ENCODE measurements at places on chromosomes 16 and 17.

GRCh38 chr16:8868416-8869211 is at the start of gene CARHSP1:
Gene CARHSP1 (minus strand): TSS chr16:8869006. CDS start chr16:8859328, 9,678 bp downstream.
- peak; percentile 89 for DNase-seq

GRCh38 chr17:78669256-78669974 is 92.2 kb upstream of the DNAH17 start:
- no peak for DNase-seq

DNA sequence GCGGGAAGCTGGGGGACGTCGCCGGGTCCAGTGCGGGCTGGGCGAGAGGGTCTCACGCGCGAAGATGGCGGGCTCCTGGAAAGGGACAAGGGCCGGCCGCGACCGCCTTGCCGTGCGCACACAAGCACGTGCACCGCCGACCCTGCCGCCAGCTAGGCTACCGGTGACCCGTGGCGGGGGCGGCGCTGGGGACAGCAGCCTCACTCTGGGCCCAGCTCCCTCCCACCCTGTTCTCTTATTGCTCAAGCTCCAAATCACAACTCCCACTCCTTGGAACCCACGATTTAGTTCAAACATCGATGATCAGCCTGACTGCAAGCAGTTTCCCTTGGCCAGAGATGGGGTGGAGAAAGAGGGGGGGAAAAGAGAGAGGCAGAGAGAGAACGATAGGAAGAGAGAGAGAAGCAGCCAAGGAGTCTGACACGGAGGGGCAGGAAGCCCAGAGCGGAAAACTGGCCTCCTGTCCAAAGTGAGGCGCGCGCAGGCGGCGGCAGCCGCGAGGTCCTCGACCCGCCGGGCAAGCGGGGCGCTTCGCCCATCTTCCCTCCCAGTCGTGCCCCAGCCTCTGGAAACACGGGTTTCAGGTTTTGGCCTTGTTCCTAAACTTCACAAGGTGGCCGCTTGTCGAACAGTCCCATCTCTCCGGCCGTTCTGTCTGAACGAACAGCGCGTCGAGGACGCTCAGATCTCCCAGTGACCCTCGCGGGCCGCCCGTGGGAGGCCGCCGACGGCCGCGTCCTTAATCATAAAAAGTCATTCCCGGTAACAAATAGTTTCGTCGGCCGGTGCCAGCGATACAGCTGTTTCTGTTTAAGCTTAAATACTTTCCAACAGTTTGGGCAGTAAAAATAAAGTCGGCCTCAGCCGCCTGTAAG is 1.7 kb upstream of the CBX8 start:
- peak; percentile 48 for DNase-seq

- DNase-seq, result no peak
Measured at GRCh38 chr17:77867308-77867781, 91.2 kb upstream of the TNRC6C start.

GRCh38 chr17:50115756-50116155 is 14.2 kb downstream of the SAMD14 start:
- DNase-seq, result no peak

DNA sequence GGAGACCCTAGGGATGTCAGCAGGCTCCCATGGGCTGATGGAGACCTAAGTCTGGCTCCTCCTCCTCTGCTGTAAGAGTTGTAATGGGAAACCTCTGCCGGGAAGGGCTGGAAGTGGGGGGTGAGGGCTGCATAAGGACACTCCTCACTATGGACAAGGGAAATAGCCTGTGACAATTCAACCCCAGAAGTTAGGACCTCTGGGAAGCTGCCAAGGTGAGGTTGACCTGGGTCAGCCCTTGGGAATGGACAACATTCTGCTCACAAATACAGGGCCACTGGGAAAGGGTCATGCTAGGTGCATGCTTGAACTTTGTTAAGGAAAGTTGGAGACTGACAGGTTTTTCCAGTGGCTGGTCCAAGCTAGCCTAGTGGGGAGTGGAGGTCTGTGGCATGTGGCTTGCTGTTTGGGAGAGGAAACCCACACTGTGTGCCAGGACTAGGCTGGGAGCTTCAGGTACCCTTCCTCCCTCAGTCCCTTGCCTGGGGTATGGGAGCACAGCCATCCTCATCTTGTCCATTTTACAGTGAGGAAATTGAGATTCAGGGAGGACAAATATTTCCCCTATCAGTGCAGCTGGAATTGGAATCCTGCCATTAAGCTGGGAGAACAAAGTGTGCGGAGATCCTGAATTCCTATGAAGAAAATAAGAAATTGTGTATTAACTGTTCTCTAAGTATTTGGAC is 190.4 kb downstream of the SALL1 start:
- DNase-seq, result no peak

- DNase-seq, result no peak
Measured at GRCh38 chr17:74514632-74515334, 16.5 kb downstream of the CD300LB start.

GRCh38 chr16:7452090-7452489 is 119.4 kb downstream of the RBFOX1 start:
- DNase-seq, result no peak

DNA sequence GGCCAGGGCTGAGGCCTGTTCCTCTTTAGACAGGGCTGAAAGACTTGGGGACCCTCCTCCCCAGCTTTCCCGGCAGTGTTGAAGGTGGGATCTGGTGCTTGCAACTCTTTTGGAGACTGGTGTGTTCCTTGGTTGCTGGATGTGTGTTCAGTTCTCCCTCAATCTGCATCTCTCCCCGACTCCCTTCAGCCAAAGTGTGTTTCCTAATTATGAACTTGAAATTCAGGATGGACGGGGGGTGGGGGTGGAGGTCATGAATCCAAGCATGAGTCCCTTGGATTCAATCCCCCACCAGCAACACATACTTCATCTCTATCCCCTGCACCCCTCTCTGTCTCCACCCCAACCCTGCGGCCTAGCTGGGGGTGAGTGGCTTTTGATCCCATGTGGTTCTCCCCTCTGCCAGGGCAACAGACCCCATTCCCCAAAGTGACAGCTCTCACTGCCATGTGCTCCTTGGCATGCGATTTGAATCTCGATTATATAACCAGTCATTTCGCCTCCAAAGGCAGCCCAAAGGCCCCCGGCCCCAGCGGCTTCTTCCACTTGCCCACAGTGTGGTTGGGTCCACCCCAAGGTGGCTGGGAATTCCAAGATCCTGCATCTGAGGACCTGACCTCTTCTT is 1.3 kb downstream of the ARHGAP23 start:
- DNase-seq, result no peak

GRCh38 chr16:70589998-70590471 is 56.3 kb upstream of the IL34 start:
- DNase-seq, result no peak

GRCh38 chr17:66474258-66474657 is 171.8 kb downstream of the PRKCA start:
- DNase-seq, result no peak

DNA sequence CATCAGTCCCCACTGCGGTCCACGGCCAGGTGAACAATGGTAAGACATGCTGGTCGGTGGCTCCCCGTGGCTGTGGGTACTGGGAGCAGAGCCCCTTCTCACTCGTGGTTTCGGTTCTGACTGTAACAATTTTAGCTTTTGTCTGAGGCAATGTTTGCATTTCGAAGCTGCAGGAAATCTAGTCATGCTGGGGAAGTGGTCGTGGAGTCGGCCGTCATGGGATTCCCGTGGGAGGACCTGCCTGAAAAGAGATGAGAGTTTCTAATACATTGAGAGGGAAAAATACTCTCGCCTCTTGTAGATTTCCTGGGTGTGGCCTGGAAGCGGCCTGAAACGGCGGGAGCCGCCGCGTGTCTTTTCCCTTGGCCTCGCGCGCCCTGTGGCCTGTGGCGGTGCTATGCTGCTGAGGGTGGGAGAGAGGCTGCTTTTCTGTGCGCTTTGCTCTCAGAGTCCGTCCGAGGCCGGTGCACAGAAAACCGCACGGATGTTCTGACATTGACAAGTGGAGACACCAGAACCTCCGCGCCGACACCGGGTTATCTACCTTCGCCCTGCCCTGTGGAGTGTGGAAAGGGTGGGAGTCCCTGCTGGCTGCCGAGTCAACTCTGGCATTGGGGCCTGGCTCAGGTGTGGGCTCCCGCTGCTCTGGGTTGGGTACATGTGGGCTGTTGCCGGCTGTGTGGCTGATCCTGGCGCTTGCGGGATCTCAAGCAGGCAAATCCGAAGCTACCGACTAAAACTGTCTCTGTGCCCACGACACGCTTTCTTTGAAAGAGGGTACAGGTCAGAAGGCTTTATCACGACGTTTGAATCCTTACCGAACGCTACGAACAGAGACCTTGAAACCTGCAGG is 60.8 kb downstream of the WDR45B start:
- no peak for DNase-seq

- no peak for DNase-seq
Measured at GRCh38 chr17:63634163-63634562, 11.9 kb downstream of the MAP3K3 start.

GRCh38 chr16:22751685-22752084 is 62.3 kb upstream of the HS3ST2 start:
- DNase-seq, result no peak

- DNase-seq, result peak; percentile 56
Measured at GRCh38 chr17:42681976-42682721, at the start of gene CNTNAP1. Gene CNTNAP1 (plus strand): TSS chr17:42682531. CDS start chr17:42682830, 299 bp downstream.

GRCh38 chr17:63500543-63501390 is 22.4 kb upstream of the KCNH6 start:
- DNase-seq, result no peak

- no peak for DNase-seq
Measured at GRCh38 chr16:11078812-11079459, 134.6 kb downstream of the CLEC16A start.

- no peak for DNase-seq
Measured at GRCh38 chr16:28597692-28598261, 927 bp upstream of the SULT1A2 start.

GRCh38 chr16:73196670-73197069 is 148.7 kb upstream of the ZFHX3 start:
- DNase-seq, result peak; percentile 70

GRCh38 chr16:10852948-10853347 is 24.1 kb upstream of the CIITA start:
- DNase-seq, result no peak

GRCh38 chr17:61479493-61480413 is 27.5 kb downstream of the TBX4 start:
- DNase-seq, result no peak

- no peak for DNase-seq
Measured at GRCh38 chr16:8798174-8798527, 512 bp downstream of the PMM2 start.

- DNase-seq, result no peak
Measured at GRCh38 chr17:81576621-81577277, 24.6 kb upstream of the FAAP100 start.

DNA sequence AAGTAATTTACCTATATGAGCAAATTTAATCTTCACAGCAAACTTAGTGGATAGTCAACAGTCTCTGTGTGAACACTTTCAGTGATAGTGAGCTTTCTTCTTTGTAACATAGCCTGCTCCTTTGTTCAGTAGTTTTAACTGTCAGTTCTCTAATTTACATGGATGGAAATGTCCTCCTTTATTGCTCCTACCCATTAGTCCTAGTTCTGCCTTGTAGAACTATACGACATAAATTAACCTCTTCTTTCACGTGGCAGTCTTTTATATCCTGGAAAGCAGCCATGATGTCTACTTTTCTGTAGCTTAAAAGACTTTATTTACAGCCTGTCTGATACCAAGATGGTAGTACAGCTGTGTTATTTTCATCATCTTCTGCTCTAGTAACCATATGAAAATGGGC is 143.6 kb downstream of the TANC2 start:
- DNase-seq, result no peak

DNA sequence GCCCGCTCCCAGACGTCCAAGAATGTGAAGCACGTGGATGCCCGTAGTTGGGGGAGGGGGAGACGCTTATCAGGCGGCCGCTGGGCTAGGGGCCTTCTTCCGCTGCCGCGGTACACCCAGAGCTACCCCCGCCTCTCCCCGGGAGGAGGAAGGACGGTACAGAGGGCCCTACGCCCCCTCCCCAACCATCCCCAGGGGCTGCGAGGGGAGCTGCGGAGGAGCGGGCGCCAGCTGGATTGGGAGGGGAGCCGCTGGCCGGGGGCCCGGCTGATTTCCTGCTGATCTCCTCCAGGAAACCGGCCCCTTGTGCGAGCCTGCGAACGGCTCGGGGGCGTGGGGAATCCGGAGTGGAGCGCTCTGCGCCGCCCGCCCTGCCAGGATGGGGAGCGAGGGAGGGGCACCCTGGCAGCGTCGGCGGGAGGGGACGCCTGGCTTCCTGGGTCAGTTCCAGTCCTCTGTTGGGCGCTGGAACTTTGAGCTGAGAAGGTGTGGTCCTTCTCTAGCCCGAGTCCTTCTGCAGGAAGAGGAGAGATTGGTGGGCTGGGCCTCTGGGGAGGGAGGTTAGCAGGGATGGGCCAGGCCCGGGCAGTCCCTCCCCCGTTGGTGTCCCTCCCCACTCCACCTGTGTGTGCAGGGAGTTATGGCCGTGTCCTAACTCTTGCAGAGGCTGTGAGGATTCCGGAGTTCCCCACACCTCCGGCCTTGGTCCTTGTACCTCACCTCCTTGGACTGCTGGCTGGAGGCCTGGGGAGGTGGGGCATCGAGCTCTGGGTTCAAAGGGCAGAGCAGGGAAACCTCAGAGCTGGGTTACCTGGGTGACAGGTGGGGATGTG is 19.2 kb downstream of the GJD3 start:
- DNase-seq, result peak; percentile 95

DNA sequence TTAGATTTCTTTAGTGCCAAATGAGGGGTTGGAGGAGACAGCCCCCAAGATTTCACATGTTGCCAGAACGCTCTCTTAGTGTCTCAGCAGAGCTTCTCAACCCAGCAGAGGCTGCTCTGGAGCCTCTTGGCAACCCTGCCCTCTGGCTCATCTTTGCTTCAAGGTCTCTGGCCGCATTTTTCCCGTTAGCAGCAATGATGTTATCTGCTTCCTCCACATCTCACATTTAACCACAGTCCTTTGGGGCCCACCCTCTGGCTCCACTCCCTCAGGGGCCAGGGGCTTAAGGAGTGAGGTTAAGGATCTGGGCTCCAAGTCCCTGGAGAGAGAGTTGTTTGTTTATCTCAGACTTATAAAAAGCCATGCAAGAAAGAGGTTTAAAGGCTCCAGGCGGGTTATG is 3.3 kb upstream of the XYLT1 start:
- no peak for DNase-seq

DNA sequence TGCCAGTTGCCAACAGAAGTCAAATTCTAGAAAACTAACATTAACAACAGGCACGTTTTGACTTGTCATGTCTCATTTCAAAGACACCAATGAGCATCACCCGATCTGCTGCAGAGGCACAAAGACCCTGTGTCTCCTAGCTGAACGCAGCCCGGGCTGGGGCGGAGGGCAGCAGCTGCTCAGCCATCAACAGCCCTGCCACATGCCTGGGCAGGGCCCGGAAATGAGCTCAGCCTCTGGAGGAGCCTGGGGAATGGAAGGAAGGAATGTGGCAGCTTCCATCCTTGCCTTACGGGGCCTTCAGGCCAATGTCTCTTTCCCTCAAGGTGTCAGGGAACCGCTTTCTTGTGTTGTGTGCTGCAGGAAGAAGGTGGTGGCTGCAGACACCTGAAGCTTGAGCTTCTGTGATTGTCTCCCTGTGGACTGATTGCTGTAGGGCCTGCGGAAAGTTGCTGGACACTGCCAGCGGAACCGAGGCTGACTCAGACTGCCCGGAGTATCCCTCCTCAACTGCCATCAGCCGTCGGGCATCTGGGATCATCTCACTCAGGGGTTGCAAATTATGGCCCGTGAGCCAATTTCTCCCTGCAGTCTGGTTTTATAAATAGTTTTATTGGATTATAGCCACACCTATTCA is 7.3 kb downstream of the CDH13 start:
- DNase-seq, result peak; percentile 39

- peak; percentile 89 for DNase-seq
Measured at GRCh38 chr16:89052890-89053724, 40.5 kb upstream of the ACSF3 start.

Data from left colon (tissue), 2 donors.